ENCODE measurements at places on chromosomes 5 and 9.

GRCh38 chr5:31328040-31328733 lies 134.7 kb downstream of the CDH6 start:
- no peaks in the 10 kb centered on the region for H3K36me3 ChIP-seq
- H3K4me1 ChIP-seq: no peaks in the 10 kb centered on the region
- H3K27me3 ChIP-seq: no peaks in the 10 kb centered on the region
- H3K27ac ChIP-seq: no peak overlapping the region
- DNase-seq: no peak
- H3K4me3 ChIP-seq: no peak overlapping the region

GRCh38 chr9:89052470-89053097 lies 61.3 kb downstream of the S1PR3 start:
- H3K4me3 ChIP-seq: no peak overlapping the region
- H3K36me3 ChIP-seq: no peaks in the 10 kb centered on the region
- H3K27ac ChIP-seq: no peak overlapping the region
- no peak for DNase-seq
- no peaks in the 10 kb centered on the region for H3K27me3 ChIP-seq

DNA sequence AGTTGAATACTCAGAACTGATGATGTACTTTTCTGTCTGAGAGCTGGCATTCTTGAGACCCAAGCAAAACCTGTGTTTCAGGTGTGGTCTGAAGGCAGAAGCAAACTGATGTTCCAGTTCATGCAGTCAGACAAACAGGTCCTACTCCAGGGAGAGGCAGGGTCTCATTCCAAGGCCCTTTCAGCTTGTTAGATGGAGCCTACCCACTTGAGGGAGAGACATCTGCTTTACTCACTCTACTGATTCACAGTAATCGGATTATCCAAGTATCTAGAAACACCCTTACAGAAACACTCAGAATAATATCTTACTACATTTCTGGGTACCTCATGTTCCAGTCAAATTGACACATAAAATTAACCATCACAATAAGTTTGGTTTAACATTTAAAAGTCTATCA lies 207.8 kb downstream of the KDM4C start:
- H3K4me3 ChIP-seq: no peak overlapping the region
- no peak overlapping the region for H3K27ac ChIP-seq
- H3K27me3 ChIP-seq: no peaks in the 10 kb centered on the region

GRCh38 chr5:107474716-107475489 lies 195.8 kb downstream of the EFNA5 start:
- H3K36me3 ChIP-seq: no peaks in the 10 kb centered on the region
- H3K4me3 ChIP-seq: no peak overlapping the region
- no peaks in the 10 kb centered on the region for H3K27me3 ChIP-seq
- no peak overlapping the region for H3K27ac ChIP-seq
- H3K4me1 ChIP-seq: peaks cover 18% of the 10 kb centered on the region

GRCh38 chr9:94807556-94807955 lies 81.1 kb downstream of the AOPEP start:
- H3K36me3 ChIP-seq: no peaks in the 10 kb centered on the region
- DNase-seq: no peak
- no peak overlapping the region for H3K27ac ChIP-seq
- H3K4me3 ChIP-seq: no peak overlapping the region
- H3K4me1 ChIP-seq: no peaks in the 10 kb centered on the region

GRCh38 chr9:15211160-15211814 lies 95.7 kb downstream of the TTC39B start:
- no peak overlapping the region for H3K27ac ChIP-seq
- H3K27me3 ChIP-seq: no peaks in the 10 kb centered on the region
- no peak overlapping the region for H3K4me3 ChIP-seq
- H3K4me1 ChIP-seq: no peaks in the 10 kb centered on the region

GRCh38 chr5:124902097-124902821 lies 155.8 kb upstream of the ZNF608 start:
- no peak overlapping the region for H3K4me3 ChIP-seq
- peak overlapping the region; percentile 17 for H3K27ac ChIP-seq
- DNase-seq: peak; percentile 57
- H3K4me1 ChIP-seq: peaks cover 41% of the 10 kb centered on the region
- no peaks in the 10 kb centered on the region for H3K27me3 ChIP-seq
- H3K36me3 ChIP-seq: no peaks in the 10 kb centered on the region

- peak overlapping the region; percentile 85 for H3K27ac ChIP-seq
- H3K36me3 ChIP-seq: no peaks in the 10 kb centered on the region
- peaks cover 52% of the 10 kb centered on the region for H3K4me1 ChIP-seq
- H3K4me3 ChIP-seq: no peak overlapping the region
Measured at GRCh38 chr9:90333226-90333625, 309.4 kb downstream of the DIRAS2 start.

- no peaks in the 10 kb centered on the region for H3K4me1 ChIP-seq
- no peaks in the 10 kb centered on the region for H3K36me3 ChIP-seq
- no peak overlapping the region for H3K4me3 ChIP-seq
- H3K27ac ChIP-seq: no peak overlapping the region
- no peaks in the 10 kb centered on the region for H3K27me3 ChIP-seq
Measured at GRCh38 chr5:59428391-59428790, 465.1 kb downstream of the PDE4D start.

- H3K36me3 ChIP-seq: no peaks in the 10 kb centered on the region
- no peaks in the 10 kb centered on the region for H3K27me3 ChIP-seq
- H3K27ac ChIP-seq: no peak overlapping the region
- H3K4me1 ChIP-seq: no peaks in the 10 kb centered on the region
- DNase-seq: no peak
- no peak overlapping the region for H3K4me3 ChIP-seq
Measured at GRCh38 chr5:38373743-38374142, 115.4 kb downstream of the EGFLAM start.

GRCh38 chr9:109039539-109039938 lies 26.2 kb upstream of the CTNNAL1 start:
- H3K36me3 ChIP-seq: peaks cover 17% of the 10 kb centered on the region
- no peak for DNase-seq
- H3K4me3 ChIP-seq: no peak overlapping the region
- H3K4me1 ChIP-seq: peaks cover 8% of the 10 kb centered on the region

- no peaks in the 10 kb centered on the region for H3K36me3 ChIP-seq
- H3K4me3 ChIP-seq: no peak overlapping the region
- H3K27me3 ChIP-seq: no peaks in the 10 kb centered on the region
- no peak overlapping the region for H3K27ac ChIP-seq
- DNase-seq: no peak
Measured at GRCh38 chr5:14895301-14895700, 23.7 kb upstream of the ANKH start.

DNA sequence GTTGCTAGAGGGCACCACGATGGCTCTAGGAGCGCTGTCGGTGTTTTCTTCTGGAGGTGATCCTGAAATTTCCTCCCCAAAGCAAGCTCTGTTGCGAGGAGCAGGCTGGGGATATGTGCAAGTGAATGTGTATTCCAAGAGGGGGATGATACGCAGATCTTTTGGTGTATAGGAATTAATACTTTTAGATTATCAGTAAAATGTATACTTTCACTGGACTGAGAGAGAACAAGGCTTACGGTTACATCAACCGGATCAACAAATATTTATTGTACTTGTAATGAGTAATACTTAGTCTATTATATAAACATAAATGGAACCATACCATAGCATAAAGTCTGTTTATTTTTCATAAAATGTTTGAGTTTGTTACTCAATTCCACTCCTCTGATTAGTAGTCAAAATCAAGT lies 632 bp upstream of the PRKAA1 start:
- no peaks in the 10 kb centered on the region for H3K27me3 ChIP-seq
- H3K4me3 ChIP-seq: peak overlapping the region; percentile 87
- H3K36me3 ChIP-seq: no peaks in the 10 kb centered on the region
- no peak for DNase-seq

GRCh38 chr5:150148117-150148927 lies 7.3 kb downstream of the PDGFRB start:
- H3K27ac ChIP-seq: no peak overlapping the region
- DNase-seq: peak; percentile 59
- no peaks in the 10 kb centered on the region for H3K36me3 ChIP-seq
- H3K4me3 ChIP-seq: no peak overlapping the region
- peaks cover 18% of the 10 kb centered on the region for H3K4me1 ChIP-seq

DNA sequence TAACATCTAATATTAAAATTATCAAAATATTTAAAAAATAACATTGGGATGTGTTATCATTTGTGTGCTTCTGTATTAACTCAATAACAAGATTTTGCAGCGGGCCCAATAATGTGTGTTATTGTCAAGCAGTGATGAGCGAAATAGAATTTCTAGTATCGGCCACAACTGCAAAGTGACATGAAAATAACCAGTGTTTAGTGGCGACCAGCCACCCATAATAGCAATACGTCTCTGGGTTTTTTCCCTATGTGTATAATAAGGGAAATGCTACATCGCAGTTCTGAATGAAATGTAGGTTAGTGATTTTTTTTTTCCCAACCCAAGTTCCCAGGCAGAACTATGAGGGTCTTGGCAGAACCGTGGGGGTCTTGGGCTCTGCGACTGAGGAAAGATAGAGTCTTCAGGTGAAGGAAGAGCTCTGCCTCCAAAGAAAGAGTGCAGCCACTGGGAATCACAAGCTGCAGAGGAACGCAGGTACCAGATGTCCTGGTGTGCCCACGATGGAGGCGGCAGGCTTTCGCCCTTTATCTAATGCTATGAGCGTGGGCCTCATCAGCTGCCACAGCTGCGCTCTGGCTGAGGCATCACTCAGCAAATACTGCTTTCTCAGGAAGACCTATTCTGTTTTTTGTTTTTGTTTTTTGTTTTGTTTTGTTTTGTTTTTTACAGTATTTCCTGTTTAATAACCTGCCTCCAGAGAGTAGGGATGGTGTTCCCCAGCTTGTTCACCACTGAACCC lies 235.0 kb downstream of the ROR2 start:
- peak overlapping the region; percentile 5 for H3K27ac ChIP-seq
- peaks cover 4% of the 10 kb centered on the region for H3K4me1 ChIP-seq
- H3K36me3 ChIP-seq: no peaks in the 10 kb centered on the region
- H3K4me3 ChIP-seq: no peak overlapping the region
- no peak for DNase-seq
- H3K27me3 ChIP-seq: no peaks in the 10 kb centered on the region

DNA sequence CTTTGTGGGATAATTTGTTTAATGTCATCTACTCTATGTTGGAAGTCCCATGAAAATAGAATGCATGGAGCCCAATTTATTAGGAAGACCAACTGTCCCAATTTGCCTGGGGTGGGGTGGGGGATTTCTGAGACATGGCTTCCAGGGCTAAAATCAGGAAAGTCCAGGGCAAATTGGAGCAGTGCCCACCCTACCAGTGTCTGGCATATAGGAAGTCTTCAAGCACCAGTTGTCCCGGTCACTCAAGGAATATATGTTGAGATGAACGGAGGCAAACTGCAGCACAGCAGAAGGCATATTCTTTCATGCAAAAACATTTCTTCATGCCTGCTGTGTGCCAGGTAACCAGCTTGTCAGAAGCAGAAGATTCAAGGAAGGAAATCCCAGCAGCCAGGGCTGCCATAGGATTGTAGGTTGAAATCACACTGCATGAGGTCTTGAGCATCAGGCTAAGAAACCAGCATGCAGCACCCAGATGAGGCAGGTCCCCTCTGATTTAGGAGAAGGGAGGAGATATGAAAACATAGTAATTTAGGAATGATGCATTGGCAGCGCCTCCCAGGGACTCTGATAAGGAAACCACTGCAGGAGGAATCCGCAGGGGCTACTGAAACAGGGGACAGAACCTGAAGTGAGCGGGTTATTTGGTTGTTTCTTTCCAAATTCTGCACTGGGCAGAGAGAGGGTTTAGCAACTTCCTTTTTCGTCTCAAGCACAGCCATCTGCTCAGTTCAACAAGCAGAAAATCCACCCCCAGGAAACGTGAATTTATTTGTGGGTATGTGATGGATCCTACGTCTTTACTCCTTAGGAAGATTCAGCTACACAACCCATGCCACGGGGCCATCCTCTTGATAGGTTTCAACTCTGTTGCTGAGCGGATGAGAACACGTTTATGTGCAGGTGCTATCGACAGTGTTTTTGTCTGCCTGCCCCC lies 112.6 kb upstream of the CPEB4 start:
- peaks cover 7% of the 10 kb centered on the region for H3K4me1 ChIP-seq
- no peak overlapping the region for H3K4me3 ChIP-seq
- no peaks in the 10 kb centered on the region for H3K27me3 ChIP-seq
- H3K36me3 ChIP-seq: no peaks in the 10 kb centered on the region
- no peak overlapping the region for H3K27ac ChIP-seq

GRCh38 chr5:103951776-103952175 lies 389.2 kb upstream of the NUDT12 start:
- H3K27ac ChIP-seq: no peak overlapping the region
- no peaks in the 10 kb centered on the region for H3K36me3 ChIP-seq
- H3K27me3 ChIP-seq: no peaks in the 10 kb centered on the region
- H3K4me1 ChIP-seq: no peaks in the 10 kb centered on the region

Measured in cardiac muscle cell (in vitro differentiated cells and primary cell).